ENCODE measurements at places on chromosomes 5 and 9. TPM values are rescaled to one million over a fixed set of nuclear protein-coding genes. Genes with fewer than 3 reads are reported as not detected.

DNA sequence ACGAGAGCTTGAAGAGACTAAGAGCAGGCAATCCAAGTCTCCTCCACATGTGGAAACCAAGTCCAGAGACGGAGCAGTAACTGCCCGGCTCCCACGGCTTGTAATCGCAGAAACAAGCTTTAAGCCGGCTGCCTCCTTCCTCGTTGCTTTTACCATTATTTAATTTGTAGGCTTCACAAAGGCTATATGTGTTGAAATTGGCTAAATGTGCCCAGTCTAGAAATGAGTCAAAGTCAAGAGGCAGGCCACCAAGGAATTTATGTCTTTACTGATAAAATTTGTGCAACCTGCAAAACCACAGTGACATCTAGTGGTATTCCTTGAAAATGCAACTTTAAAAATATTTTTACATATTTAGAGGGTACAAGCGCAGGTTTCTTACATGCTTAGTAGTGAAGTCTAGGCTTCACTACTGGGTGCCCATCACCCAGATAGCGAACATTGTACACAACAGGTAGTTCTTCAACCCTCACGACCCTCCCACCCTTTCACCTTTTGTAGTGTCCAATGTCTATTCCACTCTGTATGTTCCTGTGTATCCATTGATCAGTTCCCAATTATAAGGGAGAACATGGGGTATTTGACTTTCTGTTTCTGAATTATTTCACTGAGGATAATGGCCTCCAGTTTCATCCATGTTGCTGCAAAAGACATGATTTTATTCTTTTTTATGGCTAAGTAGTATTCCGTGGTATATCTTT, 33.5 kb upstream of the EBF1 start:
- H3K27ac ChIP-seq, result no peak overlapping the region
- DNase-seq, result no peak
- no peaks in the 10 kb centered on the region for H3K27me3 ChIP-seq
- no peaks in the 10 kb centered on the region for H3K4me1 ChIP-seq
- no peak overlapping the region for H3K4me3 ChIP-seq
- H3K36me3 ChIP-seq, result no peaks in the 10 kb centered on the region

- no peaks in the 10 kb centered on the region for H3K27me3 ChIP-seq
- H3K27ac ChIP-seq, result no peak overlapping the region
- no peaks in the 10 kb centered on the region for H3K4me1 ChIP-seq
Measured at GRCh38 chr9:72207278-72207677, 58.0 kb downstream of the GDA start.

DNA sequence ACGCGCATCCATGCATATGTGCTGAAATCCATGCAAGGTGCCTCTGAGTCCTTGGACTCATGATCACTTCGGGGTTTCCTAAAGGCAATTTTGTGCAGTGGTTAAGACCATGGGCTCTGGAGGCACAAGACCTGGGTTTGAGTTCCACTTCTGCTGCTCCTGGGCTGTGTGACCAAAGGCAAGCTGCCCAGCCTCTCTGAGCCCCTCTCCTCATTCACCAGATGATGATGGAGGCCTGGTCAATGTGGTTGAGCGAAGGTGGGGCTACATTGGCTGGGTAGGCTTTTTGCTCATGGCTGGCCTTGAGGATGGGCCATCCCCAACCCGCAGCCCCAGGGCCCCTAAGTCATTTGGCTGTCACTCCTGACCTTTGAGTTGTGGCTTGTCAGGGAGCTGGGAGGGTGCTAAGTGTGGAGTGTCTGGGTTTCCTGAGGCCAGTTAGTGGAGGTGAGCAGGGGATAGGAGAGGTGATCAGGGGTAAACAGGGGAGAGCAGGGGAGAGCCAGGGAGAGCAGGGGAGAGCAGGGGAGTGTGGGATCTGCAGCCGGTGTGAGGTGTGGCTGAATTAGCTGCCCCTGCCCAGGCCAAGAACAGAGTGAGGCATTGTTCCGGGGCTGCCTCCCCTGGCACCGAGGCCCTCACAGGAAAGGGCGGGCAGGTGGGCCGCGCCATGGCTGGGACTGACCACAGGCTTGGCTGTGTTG, 64.6 kb upstream of the SYNPO start:
- H3K4me1 ChIP-seq, result no peaks in the 10 kb centered on the region
- no peaks in the 10 kb centered on the region for H3K27me3 ChIP-seq
- H3K27ac ChIP-seq, result no peak overlapping the region
- H3K4me3 ChIP-seq, result no peak overlapping the region

DNA sequence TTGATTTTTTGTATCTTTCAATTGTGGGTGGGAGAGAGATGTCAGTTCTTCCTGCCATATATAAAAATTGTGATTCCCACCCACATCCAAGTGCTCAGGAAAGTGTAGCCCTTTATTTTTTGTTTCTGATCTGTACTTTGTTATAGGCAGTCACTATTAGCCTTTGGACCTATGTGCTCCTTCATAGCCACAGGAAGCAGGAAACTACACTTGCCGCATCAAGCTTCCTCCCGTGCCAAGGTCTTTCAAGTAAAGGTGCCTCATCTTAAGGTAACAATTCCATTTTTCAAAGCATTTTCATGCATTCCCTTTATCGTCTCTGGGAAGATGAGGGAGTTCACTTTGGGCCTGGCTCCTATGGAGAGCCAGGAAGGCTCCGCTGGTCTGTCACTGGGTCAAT, 339.0 kb downstream of the DIRAS2 start:
- H3K4me3 ChIP-seq, result no peak overlapping the region
- no peak overlapping the region for H3K27ac ChIP-seq
- no peaks in the 10 kb centered on the region for H3K27me3 ChIP-seq
- H3K4me1 ChIP-seq, result no peaks in the 10 kb centered on the region

DNA sequence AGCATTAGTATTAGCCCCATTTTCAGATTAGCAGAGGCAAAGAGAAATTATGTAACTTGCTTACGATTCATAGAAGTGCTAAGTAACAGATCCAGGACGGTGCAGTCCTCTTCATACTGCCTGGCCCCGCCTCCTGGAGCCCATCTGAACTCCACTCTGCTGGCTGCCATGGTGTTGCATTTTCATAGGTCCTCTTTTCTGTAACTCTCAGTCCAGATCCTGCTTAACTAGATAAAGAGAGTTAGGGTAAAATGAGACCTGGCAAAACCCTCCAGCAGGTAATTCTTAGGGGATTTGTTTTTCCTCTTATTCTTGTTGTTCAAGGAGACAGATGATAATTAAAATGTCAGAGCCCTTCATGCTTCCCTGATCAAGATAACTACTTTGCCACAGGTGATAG, 135.1 kb upstream of the EFNA5 start:
- H3K4me3 ChIP-seq, result no peak overlapping the region
- no peak for DNase-seq
- no peaks in the 10 kb centered on the region for H3K36me3 ChIP-seq
- H3K27ac ChIP-seq, result no peak overlapping the region

DNA sequence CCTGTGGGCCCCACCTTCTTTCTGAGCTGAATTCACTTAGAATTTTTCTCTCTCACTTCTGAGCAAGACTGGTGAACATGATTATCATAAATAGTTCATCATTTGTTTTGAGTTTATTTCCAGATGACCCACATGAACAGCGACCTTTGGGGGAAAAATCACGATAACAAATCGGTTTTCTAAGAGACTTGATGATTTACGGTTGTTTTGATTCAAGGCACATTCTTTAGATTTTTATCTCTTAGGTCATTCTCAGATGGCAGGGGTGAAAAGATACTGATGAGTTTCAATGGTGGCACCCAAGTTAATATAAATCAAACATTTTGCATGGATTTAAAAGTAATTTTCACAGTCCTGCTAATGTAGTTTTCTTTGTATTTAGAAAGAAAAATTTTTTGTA, 95.1 kb downstream of the DMXL1 start:
- H3K27ac ChIP-seq, result no peak overlapping the region
- H3K27me3 ChIP-seq, result no peaks in the 10 kb centered on the region
- H3K4me3 ChIP-seq, result no peak overlapping the region

DNA sequence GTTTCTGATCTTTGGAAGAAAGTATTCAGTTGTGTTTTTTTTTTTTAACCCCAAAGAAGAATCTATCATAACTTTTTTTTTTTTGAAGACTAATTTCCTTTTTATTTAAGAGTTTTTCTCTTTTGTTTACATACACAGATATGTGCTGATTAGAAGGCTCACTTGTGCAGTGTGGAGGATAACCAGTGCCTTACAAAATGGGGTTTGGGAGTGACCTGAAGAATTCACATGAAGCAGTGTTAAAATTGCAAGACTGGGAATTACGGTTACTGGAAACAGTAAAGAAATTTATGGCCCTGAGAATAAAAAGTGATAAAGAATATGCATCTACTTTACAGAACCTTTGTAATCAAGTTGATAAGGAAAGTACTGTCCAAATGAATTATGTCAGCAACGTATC, 50.3 kb downstream of the FER start:
- DNase-seq, result no peak
- H3K36me3 ChIP-seq, result no peaks in the 10 kb centered on the region
- H3K27ac ChIP-seq, result no peak overlapping the region
- H3K27me3 ChIP-seq, result no peaks in the 10 kb centered on the region
- no peaks in the 10 kb centered on the region for H3K4me1 ChIP-seq

DNA sequence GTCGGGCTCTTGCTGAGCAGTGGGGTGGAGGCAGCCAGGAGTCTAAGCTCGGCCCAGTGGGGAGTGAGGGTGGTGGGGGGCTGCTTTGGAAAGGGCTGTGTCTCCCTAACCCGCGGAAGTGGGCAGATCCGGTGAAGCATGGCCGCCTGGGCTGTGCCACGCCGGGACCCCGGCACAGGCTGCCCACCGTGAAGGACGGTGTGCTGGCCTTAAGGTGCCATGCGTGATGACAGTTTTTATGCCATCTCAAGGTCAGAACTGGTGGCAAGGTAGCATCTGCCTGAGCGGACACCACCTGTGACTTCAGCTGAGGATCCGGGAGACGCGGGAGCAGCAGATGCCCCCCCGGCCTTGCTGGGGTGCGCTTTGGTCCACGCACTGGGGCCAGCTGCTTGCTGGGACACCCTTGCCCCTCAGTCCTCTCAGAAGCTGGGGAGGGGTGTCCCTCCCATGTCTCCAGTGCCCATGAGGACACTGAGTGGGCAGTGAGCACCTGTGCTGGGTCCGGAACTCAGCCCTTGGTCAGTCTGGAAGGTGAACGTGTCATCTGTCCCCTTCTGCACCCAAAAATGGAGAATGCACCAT, 53.9 kb downstream of the AHRR start:
- peaks cover 12% of the 10 kb centered on the region for H3K27me3 ChIP-seq
- DNase-seq, result no peak
- no peak overlapping the region for H3K4me3 ChIP-seq
- no peaks in the 10 kb centered on the region for H3K4me1 ChIP-seq

DNA sequence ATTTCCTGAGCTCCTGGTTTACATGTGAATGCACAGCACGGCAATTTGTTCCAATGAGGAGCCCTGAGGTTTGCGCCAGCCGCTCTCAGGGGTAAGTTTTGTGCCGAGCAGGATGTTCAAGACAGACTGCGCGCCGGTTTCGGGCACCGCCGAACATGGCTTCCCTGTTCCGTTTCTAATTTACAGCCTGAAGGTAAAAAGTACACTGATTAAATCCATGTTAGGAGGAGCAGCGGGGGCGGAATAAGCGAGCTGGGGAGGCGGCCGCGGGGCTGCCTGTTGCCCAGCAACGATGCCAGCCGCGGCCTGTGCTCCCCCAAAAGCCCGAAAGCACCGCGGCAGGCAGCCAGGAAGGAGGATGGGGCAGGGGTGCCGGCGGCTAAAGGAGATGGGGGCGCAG, 6.4 kb downstream of the SOWAHA start:
- peaks cover 6% of the 10 kb centered on the region for H3K4me1 ChIP-seq
- H3K27ac ChIP-seq, result no peak overlapping the region
- no peak overlapping the region for H3K4me3 ChIP-seq
- peaks cover 8% of the 10 kb centered on the region for H3K27me3 ChIP-seq
- DNase-seq, result no peak
- H3K36me3 ChIP-seq, result no peaks in the 10 kb centered on the region

DNA sequence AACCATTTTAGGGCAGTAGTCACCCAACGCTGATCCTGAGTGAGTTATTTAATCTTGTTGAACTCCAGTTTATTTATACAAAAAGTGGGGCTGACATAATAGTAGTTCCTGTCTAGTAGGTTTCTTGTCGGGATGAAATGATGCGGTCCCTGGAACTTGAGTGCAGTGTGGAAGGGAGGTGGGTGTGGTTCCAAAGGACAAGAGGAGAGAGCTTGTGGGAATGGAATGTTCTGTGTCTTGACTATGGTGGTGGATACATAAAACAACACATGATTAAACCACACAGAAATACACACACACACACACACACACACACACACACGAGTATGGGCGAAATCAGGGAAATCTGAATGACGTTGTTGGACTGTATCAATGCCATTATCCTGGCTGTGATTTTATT, 66.1 kb upstream of the BARHL1 start:
- H3K4me3 ChIP-seq, result no peak overlapping the region
- DNase-seq, result no peak
- peaks cover 8% of the 10 kb centered on the region for H3K27me3 ChIP-seq
- no peak overlapping the region for H3K27ac ChIP-seq
- no peaks in the 10 kb centered on the region for H3K4me1 ChIP-seq
- H3K36me3 ChIP-seq, result no peaks in the 10 kb centered on the region

DNA sequence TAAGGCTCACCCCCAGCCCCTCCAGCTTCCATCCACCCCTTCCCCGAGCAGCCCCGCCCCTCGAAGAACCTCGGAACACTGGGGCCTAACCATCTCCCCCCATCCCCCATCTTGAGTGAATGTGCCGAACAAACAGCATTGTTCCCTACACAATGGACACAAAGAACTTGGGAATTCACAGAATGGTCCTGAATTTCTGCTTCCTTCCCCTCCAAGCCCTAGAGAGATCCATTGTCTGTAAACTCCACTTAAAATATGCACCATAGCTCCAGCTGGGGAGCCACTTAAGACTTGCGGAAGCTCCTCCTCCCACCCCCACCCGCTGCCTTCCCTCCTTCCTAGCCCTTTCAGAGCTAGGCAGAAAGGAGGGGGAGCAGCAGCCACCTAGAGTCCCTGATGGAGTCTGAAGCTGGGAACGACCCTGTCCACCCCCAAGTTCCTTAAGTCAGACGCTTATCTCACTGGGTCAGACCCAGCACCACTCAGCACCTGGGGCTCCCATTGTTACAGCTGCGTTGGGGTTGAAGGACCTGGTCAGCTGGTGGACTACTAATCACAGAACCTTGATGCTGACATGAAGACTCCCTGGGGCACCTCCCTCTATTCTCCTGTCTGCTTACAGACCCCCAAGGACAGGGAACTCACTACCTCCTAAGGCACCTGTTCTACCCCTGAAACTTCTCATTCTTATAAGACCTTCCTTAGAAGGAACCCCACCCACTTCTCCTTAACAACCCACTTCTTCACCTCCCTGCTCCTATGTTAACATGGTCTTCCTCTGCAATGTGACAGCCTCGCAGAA, 61.4 kb downstream of the PCDH1 start:
- no peak for DNase-seq
- H3K27me3 ChIP-seq, result no peaks in the 10 kb centered on the region
- H3K27ac ChIP-seq, result no peak overlapping the region
- H3K4me1 ChIP-seq, result no peaks in the 10 kb centered on the region
- H3K36me3 ChIP-seq, result no peaks in the 10 kb centered on the region

RPS14 gene
- total RNA-seq, result 3,007 TPM

PCDHGA10 gene
- total RNA-seq, result 0.16 TPM

SAXO1 gene
- not detected for total RNA-seq
